Activated gamma-delta T cell treated with Interleukin-2 at 50 U/mL for 16 hours (primary cell): ENCODE measurements at places on chromosomes 1 and 21.

DNA sequence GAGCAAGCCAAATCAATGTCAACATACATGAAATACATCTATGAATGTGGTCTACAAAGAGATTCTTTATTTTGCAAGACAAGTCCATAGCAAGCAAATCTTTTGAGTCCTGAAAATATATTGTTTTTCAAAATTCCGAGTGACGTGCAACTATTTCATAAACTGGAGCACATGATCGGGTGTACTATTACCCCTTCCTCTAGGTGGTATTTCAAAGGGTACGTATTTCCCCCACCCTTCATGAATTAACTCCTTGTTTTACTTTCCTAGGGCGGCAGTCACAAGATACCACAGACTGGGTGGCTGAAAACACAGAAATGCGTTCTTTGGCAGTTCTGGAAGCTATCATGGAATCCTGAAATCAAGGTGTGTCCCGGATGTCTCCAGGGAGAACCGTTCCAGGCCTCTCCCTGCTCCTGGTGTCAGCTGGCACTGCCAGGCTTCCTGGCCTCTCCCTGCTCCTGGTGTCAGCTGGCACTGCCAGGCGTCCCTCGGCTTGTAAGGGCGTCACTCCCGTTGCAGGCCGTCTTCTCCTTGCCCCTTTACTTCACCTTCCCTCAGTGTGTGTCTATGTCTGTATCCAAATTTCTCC is 55.3 kb downstream of the RIPK4 start:
- no peak for DNase-seq

- DNase-seq, result no peak
These were observed 58.4 kb downstream of the VPS26C start for GRCh38 chr21:37208741-37209225.

- DNase-seq, result no peak
These were observed 233.1 kb downstream of the PAPPA2 start for GRCh38 chr1:176696109-176696508.

GRCh38 chr1:160058087-160058486 is 11.9 kb downstream of the KCNJ10 start:
- no peak for DNase-seq

DNA sequence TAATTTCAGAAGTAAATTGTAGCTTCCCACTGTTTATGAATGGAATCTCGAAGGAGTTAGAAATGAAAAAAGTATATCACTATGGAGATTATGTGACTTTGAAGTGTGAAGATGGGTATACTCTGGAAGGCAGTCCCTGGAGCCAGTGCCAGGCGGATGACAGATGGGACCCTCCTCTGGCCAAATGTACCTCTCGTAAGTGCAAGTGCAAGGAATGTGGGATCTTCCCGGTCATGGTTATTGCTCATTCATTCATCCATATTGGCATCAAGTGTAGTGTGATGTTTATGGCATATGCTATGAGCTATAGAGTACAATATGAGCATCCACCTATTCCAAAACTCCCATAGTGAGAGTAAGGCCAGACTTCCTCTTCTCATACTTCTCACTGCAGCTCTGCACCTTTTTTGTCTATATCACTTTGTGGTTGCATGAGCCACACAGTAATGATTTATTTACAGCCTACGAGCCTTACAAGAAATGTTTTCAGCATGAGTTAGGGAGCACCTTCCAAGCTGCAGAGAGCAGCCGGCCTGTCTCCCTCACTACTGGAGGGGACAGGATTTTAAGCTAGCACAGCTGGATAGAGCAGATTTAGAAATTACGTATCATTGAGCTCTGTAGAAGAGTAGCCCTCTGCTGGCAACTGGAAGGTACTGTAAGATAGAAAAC is 24.9 kb upstream of the CR1L start:
- DNase-seq, result peak; percentile 4

GRCh38 chr1:163730411-163730821 is 408.7 kb downstream of the NUF2 start:
- DNase-seq, result no peak

DNA sequence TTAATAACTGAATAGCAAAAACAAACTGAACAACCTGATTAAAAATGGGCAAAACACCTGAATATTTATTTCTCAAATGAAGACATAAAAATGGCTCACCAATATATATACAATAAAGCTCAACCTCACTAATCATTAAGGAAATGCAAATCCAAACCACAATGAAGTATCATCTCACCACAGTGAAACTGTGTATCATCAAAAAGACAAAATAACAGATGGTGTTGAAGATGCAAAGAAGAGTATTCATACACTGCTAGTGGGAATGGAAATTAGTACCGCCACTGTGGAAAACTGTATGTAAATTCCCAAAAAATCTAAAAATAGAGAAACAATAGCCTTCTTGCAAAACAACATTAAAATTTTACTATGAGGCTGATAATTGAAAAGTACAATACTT is 1660.1 kb upstream of the B3GALT2 start:
- DNase-seq, result no peak

- no peak for DNase-seq
These were observed 71.3 kb upstream of the CNTN2 start for GRCh38 chr1:204971517-204972336.

- no peak for DNase-seq
These were observed 39.8 kb downstream of the LHX4 start for GRCh38 chr1:180269645-180270529.

GRCh38 chr21:39568361-39568760 is 44.4 kb upstream of the B3GALT5 start:
- DNase-seq, result no peak

DNA sequence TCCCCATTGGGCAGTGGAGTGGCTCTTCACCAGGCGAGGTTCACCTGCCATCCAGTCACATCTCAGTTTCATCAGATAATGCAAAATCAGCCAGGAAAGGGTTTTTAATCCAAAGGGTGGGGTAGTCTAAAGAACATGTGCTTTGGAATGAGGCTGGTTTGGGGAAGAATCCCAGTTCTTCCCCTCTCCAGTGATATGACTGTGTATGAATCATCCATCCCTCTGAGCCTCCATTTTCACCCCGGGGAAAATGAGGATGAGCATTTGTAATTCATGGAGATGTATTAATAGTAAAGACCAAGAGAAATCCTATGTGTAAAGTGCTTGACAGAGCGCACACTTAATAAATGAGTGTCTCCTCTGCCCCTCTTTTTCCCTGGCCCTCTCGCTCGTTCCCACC is 215.1 kb upstream of the FGGY start:
- no peak for DNase-seq

GRCh38 chr1:31580891-31581603 is 4.7 kb downstream of the TINAGL1 start:
- DNase-seq, result no peak

DNA sequence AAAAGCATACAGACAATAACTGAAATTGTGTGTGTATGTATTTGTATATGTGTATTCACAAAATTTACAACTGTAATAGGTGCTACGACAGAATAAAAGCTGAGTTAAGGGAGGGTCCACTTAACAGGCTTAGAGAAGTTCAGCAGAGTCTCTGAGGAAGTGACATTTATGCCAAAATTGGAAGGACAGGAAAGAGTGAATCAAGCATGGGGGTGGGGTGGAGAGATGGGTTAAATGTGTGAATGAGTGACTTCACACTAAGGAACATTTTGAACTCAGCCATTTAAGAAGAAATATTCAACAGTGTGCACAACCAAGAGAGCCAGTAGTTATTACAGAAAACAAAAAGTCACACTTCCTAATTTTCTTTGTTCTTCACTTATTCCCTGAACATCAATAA is 53.8 kb upstream of the RGS1 start:
- no peak for DNase-seq

GRCh38 chr1:40637470-40638007 is 27.9 kb downstream of the RIMS3 start:
- DNase-seq, result no peak

DNA sequence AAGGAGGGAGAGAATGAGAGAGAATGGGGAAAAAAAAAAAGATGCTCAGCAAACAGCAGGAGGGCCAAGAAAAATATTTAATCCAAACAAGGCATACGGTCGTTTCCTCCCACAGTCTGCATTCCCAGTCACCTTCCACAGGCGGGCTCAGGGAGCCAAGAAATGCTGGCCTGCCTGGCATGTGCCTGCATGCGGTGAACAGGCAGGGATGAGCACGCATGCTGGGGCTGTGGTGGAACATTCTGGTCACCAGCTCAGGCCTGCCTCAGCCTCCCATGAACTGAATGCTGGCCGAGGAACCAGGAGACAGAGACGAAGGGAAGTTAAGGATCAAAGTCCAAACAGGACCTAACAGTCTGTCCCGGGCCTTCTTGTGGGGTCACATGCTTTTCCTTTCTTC is 335.3 kb downstream of the ASTN1 start:
- DNase-seq, result no peak

- no peak for DNase-seq
These were observed 1.0 kb downstream of the TEX38 start for GRCh38 chr1:46672696-46673095.

- no peak for DNase-seq
These were observed 23.8 kb downstream of the CACNA1S start for GRCh38 chr1:201088395-201088794.

- DNase-seq, result no peak
These were observed 19.5 kb downstream of the ATF3 start for GRCh38 chr1:212628046-212628445.

DNA sequence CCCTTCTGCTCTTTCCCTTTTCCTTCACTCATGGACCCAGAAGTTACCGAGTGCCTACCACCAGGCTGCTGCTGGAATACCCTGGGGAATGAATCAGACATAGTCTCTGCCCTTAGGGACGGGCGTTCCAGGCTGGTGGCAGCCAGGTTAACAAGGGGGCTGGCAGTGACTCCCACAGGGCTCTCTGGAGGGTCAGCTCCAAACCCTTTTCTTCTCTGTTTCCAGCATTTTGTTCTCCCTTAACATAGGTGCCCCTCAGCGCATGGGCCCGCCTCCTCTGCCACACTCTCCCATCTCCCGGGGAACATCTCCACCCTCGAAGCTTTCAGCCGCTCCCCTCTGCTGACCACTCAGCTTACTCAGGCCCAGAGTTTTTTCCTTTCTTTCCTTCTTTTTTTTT is 62.9 kb upstream of the LRP8 start:
- no peak for DNase-seq

- DNase-seq, result no peak
These were observed 40.3 kb downstream of the DIRAS3 start for GRCh38 chr1:68010090-68010489.

DNA sequence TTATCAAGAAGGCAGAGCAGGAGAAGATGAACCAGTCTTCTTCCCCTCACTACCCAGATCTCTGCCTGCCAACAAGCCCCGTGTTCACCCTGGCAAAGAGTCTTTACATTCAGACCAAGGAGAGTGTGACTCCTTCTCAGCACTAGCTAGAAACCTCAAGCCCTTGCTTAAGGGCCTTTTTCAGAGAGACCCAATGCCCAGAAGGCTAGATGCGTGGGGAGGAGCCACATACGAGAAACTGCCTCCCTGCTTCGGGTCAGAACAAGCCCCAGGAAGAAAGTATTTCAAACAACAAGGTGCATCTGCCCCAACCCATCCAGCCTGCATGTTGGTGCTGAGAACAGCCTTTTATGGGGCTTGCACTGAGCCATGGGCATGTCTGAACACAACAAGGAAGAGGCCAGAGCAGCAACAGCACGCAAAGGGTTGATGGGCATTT is 152.7 kb upstream of the CAMK1G start:
- no peak for DNase-seq

GRCh38 chr1:222561656-222562055 is 13.8 kb upstream of the HHIPL2 start:
- DNase-seq, result no peak

GRCh38 chr1:160219062-160219929 is 14.1 kb downstream of the PEA15 start:
- DNase-seq, result no peak

DNA sequence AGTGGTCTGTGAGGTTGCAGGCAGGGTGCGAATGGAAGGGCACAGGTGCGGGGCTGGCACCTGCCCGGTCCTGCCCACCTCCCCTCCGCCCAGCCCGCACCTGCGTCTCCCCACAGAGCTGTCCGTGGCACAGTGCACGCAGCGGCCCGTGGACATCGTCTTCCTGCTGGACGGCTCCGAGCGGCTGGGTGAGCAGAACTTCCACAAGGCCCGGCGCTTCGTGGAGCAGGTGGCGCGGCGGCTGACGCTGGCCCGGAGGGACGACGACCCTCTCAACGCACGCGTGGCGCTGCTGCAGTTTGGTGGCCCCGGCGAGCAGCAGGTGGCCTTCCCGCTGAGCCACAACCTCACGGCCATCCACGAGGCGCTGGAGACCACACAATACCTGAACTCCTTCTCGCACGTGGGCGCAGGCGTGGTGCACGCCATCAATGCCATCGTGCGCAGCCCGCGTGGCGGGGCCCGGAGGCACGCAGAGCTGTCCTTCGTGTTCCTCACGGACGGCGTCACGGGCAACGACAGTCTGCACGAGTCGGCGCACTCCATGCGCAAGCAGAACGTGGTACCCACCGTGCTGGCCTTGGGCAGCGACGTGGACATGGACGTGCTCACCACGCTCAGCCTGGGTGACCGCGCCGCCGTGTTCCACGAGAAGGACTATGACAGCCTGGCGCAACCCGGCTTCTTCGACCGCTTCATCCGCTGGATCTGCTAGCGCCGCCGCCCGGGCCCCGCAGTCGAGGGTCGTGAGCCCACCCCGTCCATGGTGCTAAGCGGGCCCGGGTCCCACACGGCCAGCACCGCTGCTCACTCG is 23.3 kb downstream of the FTCD start:
- DNase-seq, result no peak

DNA sequence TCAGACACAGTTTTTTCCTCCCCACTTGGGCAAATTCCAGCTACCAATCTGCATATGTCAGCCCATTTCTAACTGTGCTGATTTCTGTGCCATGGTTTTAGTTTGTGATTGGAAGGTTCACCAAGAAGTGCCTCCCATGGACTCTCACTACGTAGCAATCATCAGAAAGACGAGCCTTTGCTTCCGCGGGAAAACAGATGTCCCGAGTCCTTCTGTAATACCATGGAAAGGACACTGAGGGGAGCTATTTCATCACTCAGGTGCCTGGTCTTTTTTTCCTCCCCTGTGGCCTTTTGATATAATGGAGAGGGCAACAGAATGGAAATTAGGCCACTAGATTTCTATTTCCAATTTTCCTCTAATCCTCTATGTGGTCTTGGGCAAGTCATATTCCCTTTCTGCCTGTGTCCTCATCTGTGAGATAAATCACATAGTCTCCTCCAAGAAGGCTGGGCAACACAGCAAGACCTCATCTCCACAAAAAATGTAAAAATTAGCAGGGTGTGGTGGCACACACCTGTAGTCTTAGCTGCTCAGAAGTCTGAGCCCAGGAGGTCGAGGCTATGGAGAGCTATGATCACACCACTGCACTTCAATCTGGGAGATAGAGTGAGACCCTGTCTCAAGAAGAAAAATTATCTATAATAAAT is 24.8 kb downstream of the LEMD1 start:
- DNase-seq, result peak; percentile 13

GRCh38 chr1:211548321-211549091 is 30.5 kb downstream of the SLC30A1 start:
- DNase-seq, result no peak

DNA sequence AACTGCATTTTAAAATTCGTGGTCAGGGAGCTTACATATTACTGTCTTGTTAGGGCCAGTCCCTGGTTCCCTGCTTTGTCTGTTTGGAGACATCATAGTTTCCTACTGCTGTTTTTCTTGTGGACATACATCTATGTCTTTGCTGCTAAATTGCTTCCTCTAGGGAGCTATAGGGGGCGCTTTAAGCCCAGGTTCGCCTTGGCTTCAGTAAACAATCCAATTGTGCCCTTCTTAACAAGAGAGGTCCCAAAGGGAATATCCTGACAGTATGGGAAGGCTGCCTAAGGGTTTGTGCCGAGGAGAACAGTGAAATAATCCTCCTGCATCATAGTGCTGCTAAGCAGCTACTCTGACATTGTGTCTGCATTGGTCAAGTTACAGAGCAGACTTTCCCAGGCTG is 112.5 kb downstream of the USH2A start:
- DNase-seq, result no peak

GRCh38 chr1:65505547-65506300 is 85.3 kb downstream of the LEPR start:
- DNase-seq, result no peak
